ENCODE measurements at places on chromosomes 13 and 19. TPM values are rescaled to one million over a fixed set of nuclear protein-coding genes. Genes with fewer than 3 reads are reported as not detected.

The SHFL gene
- polyA plus RNA-seq, result 37.0 TPM

The RNF17 gene
- not detected for polyA plus RNA-seq

The SPACA6 gene
- 6.3 TPM for polyA plus RNA-seq

The CALR3 gene
- not detected for polyA plus RNA-seq

The ZNF729 gene
- polyA plus RNA-seq, result not detected

The C19orf81 gene
- polyA plus RNA-seq, result not detected

The RNF225 gene
- not detected for polyA plus RNA-seq

The ICAM4 gene
- not detected for polyA plus RNA-seq

The ATP1A3 gene
- polyA plus RNA-seq, result 0.56 TPM

The VWA8 gene
- polyA plus RNA-seq, result 4.4 TPM

The FCGBP gene
- polyA plus RNA-seq, result 0.88 TPM

- no peak overlapping the region for H3K27ac ChIP-seq
- DNase-seq, result no peak
- no peaks in the 10 kb centered on the region for H3K4me1 ChIP-seq
Observed at GRCh38 chr13:85108356-85108755, 690.9 kb downstream of the SLITRK6 start.

GRCh38 chr13:66446413-66446812 is 783.7 kb downstream of the PCDH9 start:
- H3K4me1 ChIP-seq, result no peaks in the 10 kb centered on the region
- no peaks in the 10 kb centered on the region for H3K36me3 ChIP-seq
- no peaks in the 10 kb centered on the region for H3K27me3 ChIP-seq
- H3K4me3 ChIP-seq, result no peak overlapping the region
- no peak overlapping the region for H3K27ac ChIP-seq
- DNase-seq, result no peak

- no peak overlapping the region for H3K4me3 ChIP-seq
- no peak overlapping the region for H3K27ac ChIP-seq
- H3K27me3 ChIP-seq, result no peaks in the 10 kb centered on the region
- H3K4me1 ChIP-seq, result no peaks in the 10 kb centered on the region
- no peak for DNase-seq
Observed at GRCh38 chr13:105019073-105019472, 1516.4 kb downstream of the EFNB2 start.

GRCh38 chr13:26605845-26606244 is 48.4 kb downstream of the WASF3 start:
- H3K27ac ChIP-seq, result no peak overlapping the region
- no peaks in the 10 kb centered on the region for H3K4me1 ChIP-seq
- H3K36me3 ChIP-seq, result no peaks in the 10 kb centered on the region
- DNase-seq, result no peak

DNA sequence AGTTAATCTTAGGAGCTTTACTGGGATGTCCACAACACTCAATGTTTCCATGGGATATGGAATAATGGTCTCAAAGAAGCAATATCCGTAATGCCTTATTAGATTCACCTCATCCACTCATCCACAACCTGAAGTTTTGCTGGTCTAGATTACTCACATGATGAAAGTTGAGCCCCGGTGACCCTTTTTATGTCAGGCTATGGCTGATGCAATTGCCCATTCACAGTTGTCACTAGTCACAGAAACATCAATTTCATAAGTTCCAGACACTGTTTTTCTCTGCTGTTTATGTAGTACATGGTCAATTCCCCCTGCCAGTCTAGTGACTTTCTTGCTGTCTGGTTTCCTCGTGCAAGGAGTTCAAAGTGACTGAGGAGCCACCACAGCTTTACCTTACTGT is 491.2 kb upstream of the ATXN8OS start:
- H3K27ac ChIP-seq, result no peak overlapping the region
- H3K4me3 ChIP-seq, result no peak overlapping the region
- no peak for DNase-seq
- H3K4me1 ChIP-seq, result no peaks in the 10 kb centered on the region
- no peaks in the 10 kb centered on the region for H3K36me3 ChIP-seq
- no peaks in the 10 kb centered on the region for H3K27me3 ChIP-seq

DNA sequence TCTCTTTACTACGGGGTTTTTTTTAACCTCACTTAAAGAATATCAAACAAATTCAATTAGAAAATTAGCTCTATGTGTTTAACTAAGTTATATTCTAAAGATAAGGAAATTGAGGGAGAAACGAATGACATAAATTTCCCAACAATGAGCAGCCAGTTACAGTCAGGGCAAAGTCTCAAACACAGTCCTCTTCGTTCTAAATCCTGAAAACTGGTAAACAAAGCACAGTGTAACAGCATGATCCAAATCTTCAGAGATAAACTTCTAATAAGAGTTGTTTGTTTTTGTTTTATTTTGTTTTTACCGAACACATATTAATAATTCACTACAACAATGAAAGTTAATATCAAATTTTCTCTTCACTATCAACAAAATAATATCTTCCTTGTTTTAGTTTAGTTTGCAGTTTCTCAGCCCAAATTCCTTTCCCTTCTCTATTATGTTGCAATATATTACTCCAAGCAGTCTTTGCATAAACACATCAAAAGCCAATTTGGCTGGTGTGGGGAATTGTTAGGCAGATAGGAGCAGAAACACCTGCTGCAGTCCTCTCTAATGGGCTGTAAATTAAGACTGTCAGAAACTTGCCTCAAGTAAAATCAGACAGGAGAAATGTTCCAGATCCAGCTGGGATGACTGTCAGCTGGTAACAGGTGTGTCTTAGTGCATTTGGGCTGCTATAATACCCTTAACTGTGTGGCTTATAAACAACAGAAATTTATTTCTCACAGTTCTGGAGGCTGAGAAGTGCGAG is 106.5 kb upstream of the SGCG start:
- H3K27ac ChIP-seq, result no peak overlapping the region
- no peaks in the 10 kb centered on the region for H3K4me1 ChIP-seq
- no peak for DNase-seq
- no peaks in the 10 kb centered on the region for H3K36me3 ChIP-seq
- no peaks in the 10 kb centered on the region for H3K27me3 ChIP-seq

- H3K4me3 ChIP-seq, result peak within 1 kb of the TSS; percentile 15
- no peaks in the 10 kb centered on the region for H3K4me1 ChIP-seq
- no peak for DNase-seq
- peaks cover 26% of the 10 kb centered on the region for H3K27me3 ChIP-seq
Observed at GRCh38 chr13:101452519-101453485, at the start of gene ITGBL1. ITGBL1 (plus strand) TSS chr13:101452675; CDS start chr13:101452834, 159 bp downstream.

GRCh38 chr13:73505376-73505890 is 446.6 kb downstream of the KLF5 start:
- H3K27ac ChIP-seq, result no peak overlapping the region
- no peak overlapping the region for H3K4me3 ChIP-seq
- H3K4me1 ChIP-seq, result no peaks in the 10 kb centered on the region
- no peak for DNase-seq
- H3K36me3 ChIP-seq, result no peaks in the 10 kb centered on the region
- no peaks in the 10 kb centered on the region for H3K27me3 ChIP-seq

DNA sequence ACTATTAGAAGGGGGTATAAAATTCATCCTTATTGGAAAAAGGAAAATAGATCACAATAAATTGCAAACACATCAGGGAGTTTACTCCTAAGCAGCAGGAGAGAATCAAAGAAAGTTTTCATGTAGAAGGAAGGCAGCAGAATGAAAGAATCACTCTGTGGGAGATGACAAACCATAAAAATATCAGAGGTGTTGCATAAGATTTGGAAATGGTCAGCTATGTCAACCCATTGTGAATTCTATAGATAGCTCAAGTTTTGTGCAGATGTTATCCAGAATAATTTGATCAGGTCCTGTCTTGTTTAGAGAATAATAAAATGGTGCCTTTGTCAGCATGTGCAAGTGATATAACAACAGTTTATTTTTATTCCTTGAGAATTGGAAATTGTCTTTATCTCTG is 622.4 kb downstream of the DCT start:
- no peak for DNase-seq
- H3K4me1 ChIP-seq, result no peaks in the 10 kb centered on the region
- no peak overlapping the region for H3K27ac ChIP-seq
- H3K4me3 ChIP-seq, result no peak overlapping the region

GRCh38 chr19:38773469-38774177 is at the start of gene LGALS7:
LGALS7 (minus strand) TSS chr19:38773517; CDS start chr19:38773492, 25 bp downstream.
- peaks cover 2% of the 10 kb centered on the region for H3K27me3 ChIP-seq
- H3K36me3 ChIP-seq, result no peaks in the 10 kb centered on the region
- H3K4me3 ChIP-seq, result no peak within 1 kb of the TSS

- DNase-seq, result no peak
- H3K27ac ChIP-seq, result no peak overlapping the region
- H3K4me3 ChIP-seq, result no peak overlapping the region
- H3K27me3 ChIP-seq, result no peaks in the 10 kb centered on the region
- H3K4me1 ChIP-seq, result no peaks in the 10 kb centered on the region
Observed at GRCh38 chr13:105202354-105202753, 1333.1 kb downstream of the EFNB2 start.

GRCh38 chr13:70849222-70849621 is 741.0 kb upstream of the KLHL1 start:
- H3K4me3 ChIP-seq, result no peak overlapping the region
- H3K4me1 ChIP-seq, result no peaks in the 10 kb centered on the region
- H3K36me3 ChIP-seq, result no peaks in the 10 kb centered on the region
- no peak overlapping the region for H3K27ac ChIP-seq

- peaks cover 35% of the 10 kb centered on the region for H3K27me3 ChIP-seq
- no peak for DNase-seq
- H3K36me3 ChIP-seq, result no peaks in the 10 kb centered on the region
- no peak overlapping the region for H3K27ac ChIP-seq
Observed at GRCh38 chr13:80348314-80348713, 7.4 kb upstream of the SPRY2 start.

DNA sequence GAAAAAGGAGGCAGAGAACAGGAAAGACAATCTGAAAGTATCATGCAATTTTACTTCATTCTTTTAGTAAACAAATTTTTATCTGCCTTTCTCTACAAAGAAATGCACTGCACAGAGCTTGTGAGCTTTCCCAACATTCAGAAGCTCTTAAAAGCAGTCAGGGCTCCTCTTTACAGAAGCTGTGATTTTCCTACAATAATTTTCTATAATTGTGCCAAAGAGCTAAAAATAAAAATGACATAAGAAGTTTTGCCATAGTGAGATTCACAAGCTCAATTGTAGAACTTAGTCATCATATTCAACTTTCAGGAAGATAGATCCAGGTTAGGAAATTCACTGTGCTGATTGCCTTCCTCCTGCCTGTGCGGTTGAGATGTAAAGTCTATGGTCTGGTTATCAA is 341.4 kb downstream of the PCDH9 start:
- no peak for DNase-seq
- peak overlapping the region; percentile 22 for H3K27ac ChIP-seq
- H3K4me1 ChIP-seq, result peaks cover 47% of the 10 kb centered on the region
- no peaks in the 10 kb centered on the region for H3K27me3 ChIP-seq

GRCh38 chr19:46772170-46773017 is 16.0 kb downstream of the SLC1A5 start:
- no peaks in the 10 kb centered on the region for H3K4me1 ChIP-seq
- no peak for DNase-seq
- no peak overlapping the region for H3K4me3 ChIP-seq
- no peaks in the 10 kb centered on the region for H3K27me3 ChIP-seq
- no peak overlapping the region for H3K27ac ChIP-seq

DNA sequence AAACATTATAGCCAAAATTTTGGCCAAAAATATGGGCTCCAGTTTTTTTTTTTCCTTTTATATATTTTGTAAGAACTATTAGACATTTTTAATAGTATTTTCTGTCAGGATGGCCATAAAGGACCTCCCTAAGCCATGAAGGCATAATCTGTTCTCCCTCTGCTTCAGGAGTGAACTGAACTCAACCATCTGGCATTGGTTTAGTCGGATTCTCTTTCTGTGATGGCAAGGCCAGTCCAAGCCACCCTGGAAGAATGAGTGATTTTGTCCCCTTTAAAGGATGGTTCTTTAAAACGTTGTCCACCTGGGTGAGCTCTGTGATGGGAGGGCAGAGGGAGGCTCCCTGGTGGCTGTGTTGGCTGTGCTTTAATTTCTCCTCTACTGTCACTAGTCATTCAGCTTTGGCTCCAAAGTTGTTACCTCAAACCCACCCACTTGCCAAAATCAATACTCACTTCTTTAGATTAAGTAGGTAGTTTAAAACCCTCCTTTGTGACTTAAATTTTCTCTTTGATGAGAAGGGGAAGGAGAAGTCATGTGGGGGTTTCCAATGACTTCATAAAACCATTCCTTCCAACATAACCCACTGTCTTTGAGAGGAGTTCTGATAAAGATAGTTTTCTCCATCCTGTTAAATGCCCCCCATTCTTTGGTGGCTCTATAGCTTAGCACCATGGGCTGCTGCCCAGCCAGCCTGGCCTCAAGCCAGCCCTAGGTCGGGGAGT is 4.4 kb downstream of the TNFRSF19 start:
- H3K36me3 ChIP-seq, result no peaks in the 10 kb centered on the region
- no peaks in the 10 kb centered on the region for H3K4me1 ChIP-seq
- no peak overlapping the region for H3K4me3 ChIP-seq
- no peak overlapping the region for H3K27ac ChIP-seq
- DNase-seq, result no peak

DNA sequence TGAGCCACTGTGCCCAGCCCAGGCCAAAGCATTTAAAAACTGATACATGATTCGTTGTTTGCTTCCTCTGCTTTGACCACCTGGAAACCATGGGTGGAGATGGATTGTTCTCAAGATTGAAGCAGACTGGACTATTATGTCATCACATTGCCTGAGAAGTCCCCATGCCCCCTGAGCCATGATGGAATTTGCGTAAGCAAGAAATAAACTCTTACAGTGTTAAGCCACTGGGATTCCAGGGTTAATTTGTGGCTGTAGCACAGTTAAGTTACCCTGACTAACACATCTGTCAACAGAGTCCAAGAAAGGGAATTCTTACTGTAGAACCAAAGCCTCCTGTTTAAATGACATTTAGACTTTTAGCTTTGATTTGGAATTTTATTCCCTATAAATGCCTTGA is 19.4 kb upstream of the DHRS12 start:
- no peak overlapping the region for H3K4me3 ChIP-seq

GRCh38 chr13:52891706-52892105 is 43.3 kb upstream of the PCDH8 start:
- no peak for DNase-seq
- peaks cover 28% of the 10 kb centered on the region for H3K27me3 ChIP-seq
- H3K27ac ChIP-seq, result no peak overlapping the region
- no peaks in the 10 kb centered on the region for H3K4me1 ChIP-seq
- no peak overlapping the region for H3K4me3 ChIP-seq

GRCh38 chr13:99144306-99144705 is 56.3 kb upstream of the UBAC2 start:
- H3K27ac ChIP-seq, result peak overlapping the region; percentile 70
- H3K4me3 ChIP-seq, result no peak overlapping the region
- no peak for DNase-seq
- H3K36me3 ChIP-seq, result peaks cover 13% of the 10 kb centered on the region
- H3K4me1 ChIP-seq, result no peaks in the 10 kb centered on the region
- peaks cover 31% of the 10 kb centered on the region for H3K27me3 ChIP-seq

- no peaks in the 10 kb centered on the region for H3K4me1 ChIP-seq
- H3K27ac ChIP-seq, result no peak overlapping the region
- peaks cover 41% of the 10 kb centered on the region for H3K27me3 ChIP-seq
Observed at GRCh38 chr13:106597186-106597585, 29.2 kb upstream of the ARGLU1 start.
